ENCODE measurements at places on chromosomes 13 and 19.

GRCh38 chr13:31968473-31968872, 63.1 kb upstream of the FRY start:
- DNase-seq, result no peak

DNA sequence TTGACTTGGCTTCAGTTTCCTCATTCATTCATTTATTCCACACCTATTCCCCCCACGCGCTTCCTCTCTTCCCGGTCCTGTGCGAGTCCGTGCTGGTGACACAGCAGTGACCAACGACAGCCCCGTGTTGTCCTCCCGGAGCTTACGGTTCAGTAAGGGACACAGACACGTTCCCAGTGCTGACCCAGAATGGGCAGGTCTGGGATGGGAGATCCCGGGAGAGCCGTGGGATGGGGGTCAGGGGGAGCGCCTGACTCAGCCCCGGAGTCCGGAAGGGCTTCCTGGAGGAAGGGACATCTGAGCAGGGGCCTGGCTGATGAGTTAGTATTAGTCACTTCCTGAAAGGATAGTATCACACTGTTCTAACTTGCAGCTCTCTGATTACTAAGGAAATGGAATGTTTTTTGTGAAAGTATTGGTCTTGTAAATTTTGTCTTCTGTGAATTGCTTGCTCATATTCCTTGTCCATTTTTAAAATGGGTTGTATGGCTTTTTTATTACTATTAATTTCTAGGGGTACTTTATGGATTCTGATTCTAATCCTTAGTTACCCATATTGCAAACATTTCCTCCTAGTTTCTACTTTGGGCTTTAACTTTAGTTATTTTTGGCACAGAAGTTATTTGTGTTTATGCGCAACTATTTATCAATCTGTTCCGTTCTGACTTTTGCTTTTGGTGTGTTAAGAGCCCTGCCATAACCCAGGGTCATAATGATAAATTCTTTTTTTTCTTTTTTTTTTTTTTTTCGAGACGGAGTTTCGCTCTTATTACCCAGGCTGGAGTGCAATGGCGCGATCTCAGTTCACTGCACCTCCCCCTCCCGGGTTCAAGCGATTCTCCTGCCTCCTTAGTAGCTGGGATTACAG, 708 bp upstream of the ERCC1 start:
- DNase-seq, result no peak

DNA sequence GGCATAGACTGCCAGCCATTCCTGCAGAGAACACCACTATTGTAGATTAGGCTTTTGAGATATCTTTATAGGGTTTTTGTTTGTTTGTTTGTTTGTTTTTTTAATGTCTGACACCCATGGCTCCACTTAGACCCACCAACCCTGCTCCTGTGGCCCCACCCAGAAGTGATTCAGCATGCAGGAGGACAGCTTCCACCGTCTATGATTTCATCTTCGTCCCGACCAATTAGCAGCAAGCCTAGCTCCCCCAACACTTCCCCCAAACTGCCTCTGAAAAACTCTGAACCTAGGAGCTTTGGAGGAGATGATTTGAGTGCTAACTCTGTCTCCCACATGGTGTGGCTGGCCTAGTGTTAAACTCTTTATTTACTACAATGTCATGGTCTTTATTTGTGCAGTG, 108.3 kb upstream of the RXFP2 start:
- DNase-seq, result no peak

DNA sequence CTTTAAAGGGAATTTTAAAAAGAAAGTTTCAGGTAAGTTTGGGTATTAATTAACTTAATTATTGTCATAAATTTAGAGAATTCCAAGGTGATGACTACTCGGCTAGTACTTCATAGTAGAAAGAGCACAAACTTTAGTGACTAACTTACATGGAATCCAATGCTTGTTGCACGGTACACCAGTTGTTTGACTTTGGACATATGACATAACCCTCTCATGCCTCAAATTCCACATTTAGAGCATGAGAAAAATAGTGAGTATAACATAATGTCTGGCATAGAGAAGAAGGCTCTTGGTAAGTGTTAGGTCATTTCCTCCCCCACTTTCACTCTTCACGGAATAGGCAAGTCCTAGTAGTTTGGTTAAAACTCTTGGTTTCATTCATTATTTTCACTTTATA, 1249.4 kb upstream of the SLC10A2 start:
- no peak for DNase-seq

GRCh38 chr19:51168564-51169282, 26.6 kb downstream of the SIGLEC7 start:
- no peak for DNase-seq

- DNase-seq, result no peak
Measured at GRCh38 chr13:99214232-99214631, 13.6 kb downstream of the UBAC2 start.

- no peak for DNase-seq
Measured at GRCh38 chr13:64255988-64256387, 2840.3 kb upstream of the PCDH20 start.

DNA sequence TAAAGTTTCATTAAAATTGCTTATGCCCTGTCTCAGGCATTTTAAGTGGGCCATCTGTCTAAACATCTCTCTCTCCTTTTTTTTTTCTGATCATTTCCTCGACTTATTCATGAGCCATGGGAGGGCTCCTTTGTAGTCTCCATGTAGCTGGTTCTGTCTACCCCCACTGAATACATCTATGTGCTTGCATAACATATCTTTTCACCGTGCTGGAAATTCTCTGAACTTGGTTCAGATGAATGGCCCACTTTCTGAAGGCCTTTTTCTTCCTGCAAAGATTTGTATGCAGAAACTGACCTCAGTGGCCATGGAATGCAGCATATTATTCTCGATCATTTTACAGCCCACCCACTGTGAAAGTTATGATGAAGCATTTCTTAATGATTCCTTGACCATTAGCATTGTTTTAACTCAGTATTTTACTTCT, 225.3 kb downstream of the GGACT start:
- no peak for DNase-seq

- no peak for DNase-seq
Measured at GRCh38 chr13:113274721-113275120, 22.3 kb upstream of the LAMP1 start.

GRCh38 chr13:28542804-28543203, 47.9 kb upstream of the FLT1 start:
- DNase-seq, result no peak

GRCh38 chr13:43357564-43357963, 334.2 kb downstream of the DNAJC15 start:
- DNase-seq, result no peak

- no peak for DNase-seq
Measured at GRCh38 chr13:31322702-31323405, 123.1 kb downstream of the B3GLCT start.

- no peak for DNase-seq
Measured at GRCh38 chr19:37304190-37304883, 66.6 kb upstream of the ZNF527 start.

GRCh38 chr13:44136696-44137268, 236.8 kb upstream of the SERP2 start:
- peak; percentile 44 for DNase-seq

DNA sequence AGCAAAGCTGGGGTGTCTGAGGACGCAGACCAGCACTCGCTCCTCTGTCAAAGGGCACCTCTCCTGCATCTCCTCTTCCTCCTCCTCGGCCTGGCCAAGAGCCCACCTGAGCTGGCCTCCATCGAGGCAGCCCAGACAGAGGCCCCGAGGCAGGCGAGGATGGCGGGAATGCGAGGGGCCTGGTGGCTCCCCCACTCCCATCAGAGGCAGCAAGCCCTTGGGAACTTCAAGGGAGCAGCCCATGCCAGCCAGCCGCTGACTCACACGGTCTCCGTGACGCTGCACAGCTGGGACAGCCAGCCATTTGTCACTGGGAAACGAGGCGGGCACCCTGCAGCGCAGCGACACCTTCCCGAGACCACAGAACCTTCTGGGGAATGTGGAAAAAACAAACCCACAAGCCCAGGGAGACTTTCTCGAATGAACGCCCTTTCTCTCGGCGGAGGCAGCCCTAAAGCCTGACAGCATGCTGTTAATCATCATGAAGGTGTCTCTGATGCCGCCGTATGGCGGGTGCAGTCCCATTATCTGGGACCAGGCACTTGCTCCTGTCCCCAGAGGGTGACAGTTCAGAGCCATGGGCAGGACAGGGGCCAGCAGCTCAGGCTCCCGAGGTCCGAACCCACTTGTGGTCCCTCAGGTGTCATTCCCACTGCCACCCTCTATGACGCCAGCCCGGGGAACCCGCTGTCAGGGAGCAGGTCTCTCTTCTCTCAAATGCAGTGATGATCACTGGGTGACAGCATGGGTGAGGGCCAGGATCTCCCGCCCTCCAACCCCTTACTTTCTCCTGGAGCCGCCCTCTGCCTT, 53.0 kb downstream of the PEPD start:
- DNase-seq, result no peak

DNA sequence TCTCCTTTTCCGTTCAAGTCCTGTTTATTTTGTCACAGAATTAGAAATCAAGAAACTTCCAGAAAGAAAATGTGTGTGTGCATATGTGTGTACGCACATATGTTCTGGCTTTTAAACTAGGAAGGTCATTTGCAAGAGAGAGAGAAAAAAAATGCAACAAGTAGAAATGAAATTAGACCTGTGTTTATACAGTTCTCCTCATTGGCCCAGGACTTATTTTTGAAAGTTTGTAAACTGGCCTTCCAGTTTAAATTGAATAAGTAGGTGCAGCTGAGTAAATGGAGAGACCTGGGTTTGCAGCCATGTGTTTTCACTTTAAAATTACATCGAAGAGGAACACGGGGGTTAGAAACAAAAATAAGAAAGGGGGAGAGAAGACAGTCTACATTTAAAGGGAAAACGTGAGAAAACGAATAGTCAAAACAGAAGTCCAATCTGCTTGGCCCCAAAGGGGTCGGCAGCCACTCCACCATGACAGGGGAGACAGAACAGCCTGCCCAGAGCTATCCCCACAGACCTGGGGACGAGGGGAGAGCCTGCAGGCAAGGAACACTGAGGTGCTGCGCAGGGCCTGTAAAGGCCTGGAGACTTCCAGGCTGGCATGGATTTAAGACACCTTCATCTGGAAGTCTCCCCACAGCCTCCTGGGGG, 216.8 kb upstream of the MAB21L1 start:
- DNase-seq, result no peak

GRCh38 chr13:28817204-28817603, 2.9 kb upstream of the MTUS2 start:
- no peak for DNase-seq

GRCh38 chr13:70568571-70568970, 460.3 kb upstream of the KLHL1 start:
- no peak for DNase-seq

GRCh38 chr13:34637138-34637537, 304.9 kb upstream of the NBEA start:
- no peak for DNase-seq

GRCh38 chr13:113034451-113035212, 65.6 kb downstream of the MCF2L start:
- no peak for DNase-seq

- no peak for DNase-seq
Measured at GRCh38 chr13:114064450-114065140, 67.8 kb downstream of the RASA3 start.

DNA sequence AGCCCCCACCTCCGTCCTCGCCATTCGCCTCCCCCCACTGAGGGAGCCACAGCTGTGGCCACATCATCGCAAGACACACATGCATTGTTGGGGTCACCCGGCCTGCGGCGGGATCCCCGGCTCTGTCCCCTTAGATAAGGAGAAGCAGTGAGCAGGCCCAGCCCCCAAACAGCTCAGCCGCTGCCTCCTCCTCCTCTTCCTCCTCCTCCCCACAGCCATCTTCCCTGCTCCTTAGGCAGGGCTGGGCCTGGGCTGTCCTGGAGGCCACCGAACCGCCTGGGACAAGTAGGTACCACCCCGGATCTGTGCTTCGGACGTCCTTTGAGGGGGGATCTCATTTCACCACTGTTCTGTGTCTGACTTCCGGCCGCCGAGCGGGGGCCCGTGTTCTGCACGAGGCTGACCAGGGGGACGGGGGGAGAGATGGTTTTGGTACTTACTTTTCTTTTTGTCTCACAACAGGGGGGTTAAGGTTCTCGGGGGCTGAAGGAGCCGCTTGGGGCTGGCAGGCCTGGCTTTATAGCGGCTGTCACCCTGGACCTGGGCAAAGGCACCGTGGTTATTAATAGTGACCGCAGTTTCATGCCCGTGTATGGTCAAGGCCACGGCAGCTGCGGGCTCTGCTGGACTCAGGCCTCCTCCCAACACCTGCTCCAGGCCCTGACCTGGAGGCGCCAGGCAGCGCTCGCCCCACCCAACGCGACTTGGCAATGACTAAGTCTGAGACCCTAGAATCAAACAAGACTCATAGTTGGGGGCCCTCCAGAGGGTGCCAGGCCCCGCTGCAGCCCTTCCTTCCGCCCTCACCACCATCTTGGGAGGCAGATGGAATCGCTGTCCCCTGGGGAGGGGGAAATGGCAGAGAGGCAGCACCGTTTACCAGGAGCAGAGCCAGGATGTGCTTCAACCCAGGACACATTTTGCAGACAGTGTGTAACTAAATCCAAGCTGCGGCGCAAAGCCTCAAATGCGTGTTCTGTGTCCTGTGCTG, 18.3 kb downstream of the NMRK2 start:
- no peak for DNase-seq

DNA sequence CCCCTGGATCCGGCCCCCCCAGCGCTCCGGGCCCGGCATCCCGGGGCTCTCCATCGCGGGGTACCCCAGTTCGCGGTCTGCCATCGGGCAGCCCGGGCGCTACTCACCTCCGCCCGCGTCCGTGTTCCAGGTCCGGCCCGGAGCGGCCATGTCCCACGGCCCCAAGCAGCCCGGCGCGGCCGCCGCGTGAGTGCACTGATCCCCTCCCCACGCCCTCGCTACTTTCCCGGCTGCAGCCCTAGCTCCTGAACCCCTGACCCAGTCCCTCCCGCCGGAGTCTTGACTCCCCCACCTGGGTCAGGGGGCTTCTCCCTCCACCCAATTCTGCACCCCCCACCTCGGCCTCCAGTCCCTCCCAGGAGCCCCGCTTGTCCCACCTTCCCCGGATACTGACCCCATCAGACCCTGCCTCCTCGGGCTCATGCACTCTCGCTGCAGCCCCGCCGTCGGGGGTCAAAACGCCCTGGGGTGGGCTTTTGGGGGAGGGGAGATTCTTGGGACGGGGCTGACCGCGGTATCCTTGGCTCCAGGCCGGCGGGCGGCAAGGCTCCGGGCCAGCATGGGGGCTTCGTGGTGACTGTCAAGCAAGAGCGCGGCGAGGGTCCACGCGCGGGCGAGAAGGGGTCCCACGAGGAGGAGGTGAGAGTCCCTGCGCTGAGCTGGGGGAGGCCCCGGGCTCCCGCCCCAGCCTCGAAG, 566 bp downstream of the HMG20B start:
- DNase-seq, result no peak

GRCh38 chr13:94495806-94496205, 16.3 kb upstream of the DCT start:
- DNase-seq, result no peak

- DNase-seq, result no peak
Measured at GRCh38 chr19:2059422-2060201, 8.6 kb upstream of the MKNK2 start.
